Stomach (tissue), 19 donors: ENCODE measurements at places on chromosomes 2 and 18. TPM values are rescaled to one million over a fixed set of nuclear protein-coding genes. Genes with fewer than 3 reads are reported as not detected.

DNA sequence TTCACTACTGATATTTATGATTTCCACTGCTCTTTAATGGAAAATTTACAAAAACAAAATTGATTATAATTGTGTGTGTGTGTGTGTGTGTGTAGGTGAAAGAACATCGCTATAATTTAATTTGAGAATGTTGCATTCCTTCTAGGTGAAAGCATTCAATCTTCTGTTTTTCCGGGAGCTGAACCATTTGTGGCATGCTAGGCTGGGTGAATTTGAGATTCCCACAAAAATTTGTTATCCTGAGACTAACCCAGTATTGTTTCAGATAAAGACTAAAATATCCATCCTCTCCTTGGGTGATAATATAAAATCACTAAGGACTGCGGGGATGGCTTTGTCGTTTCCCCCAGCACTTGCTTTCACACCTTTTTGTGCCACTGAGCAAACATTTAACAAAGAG, 911.2 kb upstream of the PIK3C3 start:
- H3K4me3 ChIP-seq = no peak overlapping the region
- no peaks in the 10 kb centered on the region for H3K36me3 ChIP-seq
- H3K27ac ChIP-seq = no peak overlapping the region
- DNase-seq = no peak
- no peaks in the 10 kb centered on the region for H3K4me1 ChIP-seq

GRCh38 chr2:217247476-217247875, 387.6 kb upstream of the TNP1 start:
- H3K36me3 ChIP-seq = no peaks in the 10 kb centered on the region
- H3K4me3 ChIP-seq = no peak overlapping the region
- H3K27me3 ChIP-seq = no peaks in the 10 kb centered on the region
- H3K4me1 ChIP-seq = peaks cover 41% of the 10 kb centered on the region
- peak; percentile 67 for DNase-seq

- peaks cover 33% of the 10 kb centered on the region for H3K4me1 ChIP-seq
- H3K27ac ChIP-seq = no peak overlapping the region
These were observed 76.9 kb downstream of the MYO1B start for GRCh38 chr2:191321861-191322662.

- no peaks in the 10 kb centered on the region for H3K4me1 ChIP-seq
- no peaks in the 10 kb centered on the region for H3K27me3 ChIP-seq
- no peaks in the 10 kb centered on the region for H3K36me3 ChIP-seq
- no peak overlapping the region for H3K4me3 ChIP-seq
- no peak overlapping the region for H3K27ac ChIP-seq
These were observed 56.0 kb upstream of the LRPPRC start for GRCh38 chr2:44051593-44052347.

- no peaks in the 10 kb centered on the region for H3K36me3 ChIP-seq
- H3K27ac ChIP-seq = peak overlapping the region; percentile 40
- no peaks in the 10 kb centered on the region for H3K27me3 ChIP-seq
- peak; percentile 33 for DNase-seq
These were observed 52.7 kb downstream of the TET3 start for GRCh38 chr2:74037379-74037860.

GRCh38 chr2:127086990-127087790, 19.8 kb downstream of the BIN1 start:
- peak overlapping the region; percentile 5 for H3K4me3 ChIP-seq
- H3K27me3 ChIP-seq = no peaks in the 10 kb centered on the region
- peak; percentile 94 for DNase-seq
- H3K4me1 ChIP-seq = peaks cover 62% of the 10 kb centered on the region
- no peaks in the 10 kb centered on the region for H3K36me3 ChIP-seq
- H3K27ac ChIP-seq = peak overlapping the region; percentile 92

Gene KIAA2012
- total RNA-seq = not detected

Gene GPR75
- not detected for total RNA-seq

Gene REG1B
- not detected for total RNA-seq

Gene NEU2
- not detected for total RNA-seq

Gene KLF11
- total RNA-seq = 20.7 TPM

Gene PKP4
- total RNA-seq = 137 TPM

Gene TBR1
- total RNA-seq = not detected

Gene IL37
- total RNA-seq = not detected

Gene SOX11
- 3.7 TPM for total RNA-seq

Gene PLA2R1
- 1.7 TPM for total RNA-seq
